ENCODE measurements at places on chromosomes 4 and X.

GRCh38 chrX:12378253-12378652 lies 240.0 kb downstream of the FRMPD4 start:
- no peaks in the 10 kb centered on the region for H3K27me3 ChIP-seq
- H3K36me3 ChIP-seq = no peaks in the 10 kb centered on the region
- H3K4me1 ChIP-seq = no peaks in the 10 kb centered on the region
- H3K27ac ChIP-seq = no peak overlapping the region
- DNase-seq = no peak
- no peak overlapping the region for H3K4me3 ChIP-seq

DNA sequence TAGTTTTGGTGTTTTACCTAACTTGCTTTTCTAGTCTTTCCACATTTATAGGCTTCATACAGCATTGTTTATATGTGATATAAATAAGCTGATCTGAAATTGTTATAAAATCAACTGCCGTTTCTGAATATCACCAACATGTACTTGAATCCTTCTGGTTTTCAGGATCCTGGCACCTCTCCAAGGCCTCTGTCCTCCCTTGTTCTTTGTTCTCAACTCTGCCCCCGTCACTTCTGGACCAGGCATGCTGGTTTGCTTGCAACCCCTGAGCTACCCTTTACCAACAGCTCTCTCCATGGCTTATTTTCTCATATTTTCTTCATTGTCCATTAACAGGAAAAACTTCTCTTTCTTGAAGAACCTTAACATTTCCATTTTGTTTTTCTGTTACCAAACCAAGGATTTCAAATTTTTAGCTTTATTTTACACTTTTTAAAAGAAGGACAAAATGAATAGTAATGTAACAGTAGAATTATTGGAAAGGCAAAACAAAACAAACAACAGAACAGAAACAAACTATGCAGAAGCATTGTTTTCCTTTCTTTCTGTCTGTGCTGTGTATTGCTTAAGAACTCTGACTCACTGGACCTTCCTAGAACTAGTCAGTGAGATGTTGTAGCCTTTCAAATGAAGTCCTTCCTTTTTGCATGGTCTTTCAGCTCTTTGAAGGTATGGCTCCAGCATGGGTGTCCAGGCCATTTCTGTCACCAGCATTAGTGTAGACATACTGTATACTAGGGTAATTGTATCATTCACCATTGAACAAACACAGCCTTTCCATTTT lies 44.8 kb downstream of the BANK1 start:
- no peak overlapping the region for H3K4me3 ChIP-seq
- no peak for DNase-seq
- no peaks in the 10 kb centered on the region for H3K27me3 ChIP-seq
- no peaks in the 10 kb centered on the region for H3K36me3 ChIP-seq

DNA sequence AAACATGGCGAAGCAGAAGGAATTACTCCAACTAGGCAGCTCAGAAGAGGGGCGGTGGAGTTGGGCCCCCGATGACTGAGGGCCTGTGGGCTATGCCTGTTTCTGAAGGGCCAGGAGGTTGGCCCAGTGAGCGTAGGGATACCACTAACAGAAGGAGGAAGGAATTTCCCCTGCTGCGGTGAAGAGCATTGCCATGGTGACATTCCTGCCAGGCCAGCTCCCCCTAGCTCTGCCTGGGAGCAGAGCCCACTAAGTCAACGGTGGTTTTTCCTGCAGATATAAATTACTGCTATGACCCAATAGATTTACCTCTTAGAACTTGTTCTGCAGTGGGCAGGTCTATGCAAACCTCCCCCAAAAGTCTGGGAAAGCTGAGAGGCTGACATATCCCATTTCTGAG lies 28.9 kb upstream of the HMX1 start:
- DNase-seq = no peak
- H3K36me3 ChIP-seq = no peaks in the 10 kb centered on the region
- no peak overlapping the region for H3K27ac ChIP-seq
- no peaks in the 10 kb centered on the region for H3K4me1 ChIP-seq
- no peak overlapping the region for H3K4me3 ChIP-seq
- H3K27me3 ChIP-seq = peaks cover 28% of the 10 kb centered on the region

GRCh38 chr4:174314770-174315169 lies 31.1 kb downstream of the CEP44 start:
- no peaks in the 10 kb centered on the region for H3K27me3 ChIP-seq
- H3K4me1 ChIP-seq = no peaks in the 10 kb centered on the region
- DNase-seq = no peak
- H3K36me3 ChIP-seq = peaks cover 11% of the 10 kb centered on the region
- H3K4me3 ChIP-seq = no peak overlapping the region

DNA sequence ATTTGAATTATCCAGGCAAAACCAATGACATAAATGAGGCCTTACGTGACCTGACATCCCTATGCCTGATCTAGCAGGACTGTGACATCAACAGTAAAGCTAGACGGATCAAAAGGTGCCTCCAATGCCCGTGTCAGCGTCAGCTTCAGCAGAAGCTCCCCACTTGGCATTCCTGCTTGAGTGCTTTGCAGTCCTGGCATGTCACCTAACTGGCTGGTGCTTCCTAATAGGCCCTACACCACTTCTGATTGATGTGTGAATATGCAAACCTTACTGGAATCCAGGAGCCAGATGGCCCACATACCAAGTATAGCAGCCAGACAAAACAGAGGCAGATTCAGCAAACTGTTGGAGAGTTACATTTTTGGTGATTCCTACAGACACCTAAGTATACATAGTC lies 224.2 kb downstream of the DMD start:
- H3K36me3 ChIP-seq = no peaks in the 10 kb centered on the region
- DNase-seq = no peak
- no peaks in the 10 kb centered on the region for H3K4me1 ChIP-seq
- H3K27ac ChIP-seq = no peak overlapping the region

DNA sequence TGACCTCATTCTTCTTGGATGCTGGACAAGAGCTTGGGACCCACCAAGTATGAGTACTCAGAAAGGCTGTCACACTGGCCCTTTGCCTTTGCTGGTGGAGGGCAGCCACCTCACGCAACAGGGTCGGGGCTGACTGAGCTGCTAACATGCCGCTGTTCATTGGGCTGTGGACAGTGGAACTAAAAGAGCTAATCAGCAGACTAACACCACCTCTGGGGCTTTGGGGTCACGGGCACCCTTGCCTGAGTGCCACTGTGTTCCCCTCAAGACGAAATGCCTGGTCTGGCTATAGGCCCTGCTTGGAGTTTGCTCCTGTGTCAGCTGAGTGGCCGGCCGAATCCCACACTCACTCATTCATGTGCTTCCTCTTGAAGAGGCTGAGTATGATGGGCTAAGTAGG lies 559.6 kb downstream of the SPRY1 start:
- no peaks in the 10 kb centered on the region for H3K27me3 ChIP-seq
- no peak overlapping the region for H3K4me3 ChIP-seq
- no peaks in the 10 kb centered on the region for H3K36me3 ChIP-seq
- no peak overlapping the region for H3K27ac ChIP-seq

Data from large intestine (tissue), 12 donors.